ENCODE measurements at places on chromosomes 5 and 9.

GRCh38 chr5:77066184-77066583, 20.9 kb downstream of the ZBED3 start:
- DNase-seq = no peak

DNA sequence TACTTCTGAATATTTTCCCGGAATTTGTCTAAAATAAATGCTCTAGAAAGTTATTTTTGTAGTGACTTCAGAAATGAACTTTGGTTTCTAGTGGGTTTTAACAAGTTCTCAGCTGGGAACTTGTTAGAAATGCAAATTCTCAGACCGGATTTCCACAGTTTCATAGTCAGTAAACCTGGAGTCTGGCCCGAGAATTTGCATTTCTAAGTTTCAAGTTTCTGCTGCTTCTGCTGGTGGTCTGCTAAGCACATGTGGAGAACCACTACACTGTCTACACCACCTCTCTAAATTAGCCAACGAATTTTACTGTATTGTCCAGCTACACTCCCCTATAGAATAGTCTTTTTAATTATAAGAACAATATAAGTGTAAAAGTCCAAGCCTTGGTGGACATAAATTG, 208.0 kb downstream of the CHSY3 start:
- DNase-seq = no peak

DNA sequence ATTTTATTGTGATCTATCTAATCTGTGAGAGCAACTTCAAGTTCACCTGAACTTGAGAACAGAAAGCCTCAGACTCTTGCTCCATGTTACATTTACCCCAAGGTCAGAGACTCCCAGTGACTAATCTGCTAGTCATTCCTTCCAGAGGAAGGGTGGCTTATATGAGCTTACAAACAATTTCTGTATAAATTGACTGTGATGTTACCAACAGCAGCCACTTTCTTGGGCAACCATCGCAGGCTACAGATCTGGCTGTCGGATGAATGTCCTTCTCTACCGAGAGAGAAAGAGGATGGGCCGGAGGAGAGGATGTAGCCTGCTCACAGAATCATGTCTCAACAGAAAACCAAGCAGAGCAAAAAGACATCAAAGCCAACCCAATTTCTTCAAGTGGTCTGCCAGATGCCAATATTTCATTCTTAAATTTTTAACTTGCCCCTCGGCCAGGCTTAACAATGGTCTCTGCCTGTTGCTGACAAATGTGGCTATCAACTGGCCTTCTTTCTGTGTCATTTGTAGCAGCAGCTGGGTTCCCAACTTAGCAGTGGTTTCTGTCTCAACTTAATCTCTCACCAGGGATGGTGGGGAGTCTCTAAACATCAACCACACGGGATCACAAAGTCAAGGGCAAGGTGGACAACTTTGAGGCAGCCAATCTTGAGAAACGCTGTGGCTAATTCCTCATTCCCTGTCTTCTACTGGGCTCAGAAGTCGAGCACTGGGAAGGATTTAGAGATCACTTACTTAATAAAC, 81.3 kb downstream of the RAPGEF1 start:
- no peak for DNase-seq

- no peak for DNase-seq
Observed at GRCh38 chr5:36743891-36744772, 132.4 kb upstream of the NIPBL start.

DNA sequence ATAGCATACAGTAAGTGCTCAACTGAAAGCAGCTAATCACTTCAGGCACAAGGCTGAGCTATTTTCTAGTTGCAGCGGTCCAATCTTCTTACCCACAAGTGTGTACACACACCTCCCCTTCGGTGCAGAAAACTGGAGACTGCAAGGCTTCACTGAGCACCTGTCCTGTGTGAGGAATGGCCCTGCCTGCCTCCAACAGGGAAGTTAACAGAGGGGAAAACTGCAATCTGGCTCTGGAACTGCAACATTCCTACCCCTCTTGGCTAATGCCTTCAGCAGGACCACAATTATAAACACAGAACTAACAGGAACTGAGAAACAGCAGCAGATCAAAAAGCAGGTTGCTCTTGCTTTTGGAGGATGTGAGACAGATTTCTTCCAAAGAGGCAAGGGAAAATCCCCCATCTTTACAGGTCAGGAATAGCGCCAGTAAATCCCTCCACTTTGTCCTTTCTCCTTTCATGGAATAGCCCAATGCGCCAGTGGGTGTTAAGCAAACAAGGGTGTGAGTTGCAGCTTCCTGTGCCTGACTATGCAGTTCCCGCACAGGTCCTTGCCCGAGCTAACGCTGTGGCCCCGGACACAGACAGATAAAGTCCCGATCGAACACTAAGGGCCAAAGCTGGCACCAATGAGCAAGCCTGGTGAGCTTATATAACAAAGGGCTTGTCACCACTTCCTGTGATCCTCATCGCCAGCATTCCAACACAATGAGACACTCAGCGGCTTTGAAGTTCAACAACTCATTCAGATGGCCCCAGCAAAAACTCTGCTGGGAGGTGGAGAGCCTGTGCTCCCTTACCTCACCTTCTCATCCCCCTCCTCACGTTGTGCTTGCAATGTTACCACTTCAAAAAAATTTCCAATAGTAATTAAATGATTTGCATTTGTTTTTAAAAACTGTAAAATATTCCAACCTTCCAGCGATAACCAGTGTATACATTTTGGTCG, 21.5 kb downstream of the SHB start:
- no peak for DNase-seq

- DNase-seq = no peak
Observed at GRCh38 chr5:171317230-171317629, 8.2 kb downstream of the TLX3 start.

DNA sequence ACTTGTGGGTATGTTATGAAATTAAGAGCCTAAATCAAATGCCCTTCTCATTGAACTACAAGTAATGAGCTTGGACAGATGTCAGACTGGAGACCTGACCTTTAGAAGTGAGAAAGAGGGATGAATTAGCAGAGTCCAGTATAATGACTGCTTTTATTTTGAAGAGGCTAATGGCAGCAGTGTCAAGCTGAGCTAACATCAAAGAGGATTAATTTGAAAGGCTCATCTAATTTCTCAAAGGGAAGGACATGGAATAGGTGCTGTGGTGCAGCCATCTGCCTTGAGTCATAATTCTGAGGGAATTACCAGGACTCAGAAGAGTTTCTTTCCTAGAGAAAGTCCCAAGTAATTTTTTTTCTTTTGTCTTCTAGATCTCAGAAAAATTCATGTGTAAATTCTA, 57.6 kb downstream of the FAM81B start:
- DNase-seq = no peak

- DNase-seq = no peak
Observed at GRCh38 chr5:86546044-86546443, 71.7 kb upstream of the COX7C start.

GRCh38 chr5:72063219-72063819, 44.0 kb upstream of the MAP1B start:
- no peak for DNase-seq

- no peak for DNase-seq
Observed at GRCh38 chr9:85516455-85516854, 225.3 kb downstream of the AGTPBP1 start.

- no peak for DNase-seq
Observed at GRCh38 chr9:128917151-128917849, 3.5 kb upstream of the PHYHD1 start.

- DNase-seq = no peak
Observed at GRCh38 chr5:97544240-97544639, 361.2 kb upstream of the RIOK2 start.

- DNase-seq = no peak
Observed at GRCh38 chr5:177496727-177497291, 595 bp downstream of the PDLIM7 start.

DNA sequence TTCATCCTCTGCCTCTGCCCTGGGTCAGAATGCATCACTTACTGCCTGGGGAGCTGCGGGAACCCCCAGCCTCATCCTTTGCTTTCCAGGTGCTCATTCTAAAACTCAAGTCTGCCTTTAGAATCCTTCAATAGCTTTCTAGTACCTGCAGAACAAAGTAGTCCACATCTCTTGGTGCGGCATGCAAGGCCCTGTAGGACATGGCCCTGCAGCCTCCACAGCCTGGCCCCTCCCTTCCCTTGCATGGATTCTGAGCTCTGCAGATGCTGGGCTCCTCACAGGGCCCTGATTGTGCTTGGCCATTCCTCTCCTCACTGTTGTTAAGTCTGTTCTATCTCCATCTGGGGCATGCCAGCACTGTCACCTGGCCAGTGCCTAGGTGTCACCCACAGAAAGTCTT, 141.6 kb downstream of the ADCY2 start:
- no peak for DNase-seq

- DNase-seq = no peak
Observed at GRCh38 chr5:25975885-25976284, 1062.5 kb downstream of the CDH9 start.

GRCh38 chr5:37735649-37736347, 104.0 kb downstream of the GDNF start:
- DNase-seq = no peak

GRCh38 chr5:150645070-150645700, 4.7 kb downstream of the SYNPO start:
- no peak for DNase-seq

DNA sequence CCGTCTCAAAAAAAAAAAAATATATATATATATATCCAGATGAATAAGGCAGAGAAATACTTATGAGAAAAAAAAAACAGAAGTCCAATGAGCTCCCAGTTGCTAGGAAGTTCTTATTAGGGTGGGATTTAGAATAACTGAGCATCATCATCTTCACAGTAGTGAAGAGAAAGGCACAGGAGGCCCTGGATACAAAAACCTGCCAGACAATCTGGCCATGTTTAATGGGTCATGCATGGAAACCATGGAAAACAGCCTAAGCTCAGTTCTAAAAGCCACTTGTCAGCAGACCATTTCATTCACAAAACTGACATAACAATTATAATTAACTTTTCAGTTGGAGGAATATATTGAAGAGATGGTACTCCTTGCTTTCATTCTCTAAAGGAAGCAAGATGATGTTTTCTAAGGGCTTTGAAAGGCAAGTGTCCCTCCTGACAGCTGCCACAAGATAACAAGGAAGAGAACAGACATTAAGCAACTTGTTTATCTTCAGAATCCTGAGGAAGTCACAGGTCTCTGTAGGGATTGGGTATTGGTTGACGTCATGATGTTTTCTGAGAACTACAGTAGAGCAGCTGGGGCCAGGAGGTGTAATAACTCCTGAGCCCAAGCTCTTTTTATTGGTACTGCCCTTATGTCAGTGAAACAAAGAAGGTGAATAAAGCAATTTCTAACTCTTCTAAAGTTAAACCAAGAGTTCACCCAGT, 463.1 kb downstream of the DMAC1 start:
- no peak for DNase-seq

- DNase-seq = no peak
Observed at GRCh38 chr9:108258640-108259039, 597.1 kb downstream of the ACTL7B start.

- DNase-seq = no peak
Observed at GRCh38 chr5:125059255-125060002, 313.0 kb upstream of the ZNF608 start.

DNA sequence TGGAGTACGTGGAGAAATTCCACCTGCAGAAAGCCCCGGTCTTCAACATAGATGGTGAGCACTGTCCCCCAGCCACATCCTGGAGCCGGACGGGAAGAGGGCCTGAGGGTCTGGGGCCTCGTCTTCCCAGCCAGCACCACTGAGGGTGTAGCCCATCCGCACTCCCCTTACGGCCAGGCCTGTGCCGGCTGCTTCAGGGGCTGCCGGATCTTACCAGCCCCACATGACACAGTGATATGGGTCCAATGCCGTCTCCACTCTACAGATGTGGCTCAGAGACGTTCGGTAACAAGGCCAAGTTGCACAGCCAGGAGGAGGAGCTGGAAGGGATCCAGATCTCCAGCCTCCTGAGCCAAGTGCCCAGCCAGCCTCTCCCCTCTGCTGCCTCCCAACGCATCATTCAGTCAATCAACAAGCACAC, 21.3 kb downstream of the GLT6D1 start:
- no peak for DNase-seq

GRCh38 chr5:88815050-88815789, 67.8 kb downstream of the MEF2C start:
- no peak for DNase-seq

DNA sequence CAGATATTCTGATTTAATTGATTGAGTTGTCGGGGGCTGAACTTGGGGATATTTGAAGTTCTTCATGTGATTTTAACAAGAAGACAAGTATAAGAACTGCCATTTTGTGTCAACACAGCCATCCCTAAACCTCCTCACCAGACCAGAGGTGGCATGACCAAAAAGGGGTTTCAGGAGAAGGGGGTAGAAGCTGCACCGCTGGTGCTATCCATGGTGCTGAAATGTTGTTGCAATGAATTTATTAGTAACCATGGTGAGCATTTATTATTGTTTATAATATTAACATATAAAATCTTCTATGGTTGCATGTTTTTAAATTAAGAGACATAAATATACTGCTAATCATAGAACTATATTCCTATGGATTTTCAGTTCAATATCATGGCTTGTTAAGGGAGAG, 72.3 kb downstream of the GNA14 start:
- DNase-seq = no peak

- DNase-seq = no peak
Observed at GRCh38 chr9:84647699-84648098, 21.8 kb upstream of the NTRK2 start.

- no peak for DNase-seq
Observed at GRCh38 chr9:37936965-37937364, 33.0 kb upstream of the SLC25A51 start.

DNA sequence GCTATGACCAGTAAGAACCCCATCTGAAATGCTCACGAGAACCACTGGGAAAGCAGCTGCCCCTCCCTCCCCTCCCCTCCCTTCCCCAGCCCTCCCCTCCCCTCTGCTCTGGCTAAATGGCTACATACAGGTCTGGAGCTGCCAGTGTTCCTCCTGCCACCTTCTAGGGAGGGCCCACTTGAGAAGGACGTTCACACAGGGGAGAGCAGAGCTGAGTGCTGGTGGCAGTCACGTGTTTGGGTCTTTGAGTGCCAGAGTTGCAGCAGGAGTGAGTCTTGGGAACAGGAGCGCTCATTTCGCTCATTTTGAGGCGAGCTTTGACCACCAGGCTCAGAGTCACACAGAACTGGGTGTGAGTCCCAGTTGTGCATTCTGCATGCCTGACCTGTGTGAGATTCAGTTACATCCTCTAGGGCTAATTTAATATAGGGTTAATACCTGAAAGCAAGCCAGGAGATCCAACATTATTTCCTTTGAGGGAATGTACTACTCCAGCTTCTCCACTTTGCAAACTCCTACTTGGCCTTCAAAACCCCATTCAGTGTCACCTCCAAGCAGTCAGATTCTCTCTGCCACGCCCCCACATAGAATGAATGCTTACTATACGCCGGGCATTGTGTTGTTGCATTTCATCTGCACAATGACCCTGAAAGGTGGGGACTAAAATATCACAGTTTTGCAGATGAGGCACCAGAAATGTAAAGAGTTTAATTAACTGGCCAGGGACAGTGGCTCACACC, 25.1 kb downstream of the CPLX2 start:
- DNase-seq = no peak

DNA sequence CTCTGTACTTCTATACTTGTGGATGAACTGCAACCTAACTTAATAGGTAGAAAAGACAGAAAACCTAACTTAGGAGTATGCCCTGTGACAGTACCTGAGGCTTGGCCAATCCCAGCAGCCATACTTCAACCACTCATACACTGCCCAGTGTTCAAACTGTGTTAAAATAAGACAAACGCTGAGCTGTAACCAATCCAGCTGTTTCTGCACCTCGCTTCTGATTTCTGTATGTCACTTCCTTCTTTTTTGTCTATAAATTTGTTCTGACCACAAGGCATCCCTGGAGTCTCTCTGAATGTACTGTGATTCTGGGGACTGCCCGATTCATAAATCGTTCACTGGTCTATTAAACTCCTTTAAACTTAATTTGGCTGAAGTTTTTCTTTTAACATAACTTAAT, 41.4 kb downstream of the AUH start:
- DNase-seq = no peak

- no peak for DNase-seq
Observed at GRCh38 chr5:122258241-122258640, 53.8 kb upstream of the SNCAIP start.
